Activated T-helper 9 cell treated with anti-CD3 and anti-CD28 coated beads, Interleukin-2, amount 50 U/mL, for 16 hours (primary cell): ENCODE measurements at places on chromosomes 5 and 9.

DNA sequence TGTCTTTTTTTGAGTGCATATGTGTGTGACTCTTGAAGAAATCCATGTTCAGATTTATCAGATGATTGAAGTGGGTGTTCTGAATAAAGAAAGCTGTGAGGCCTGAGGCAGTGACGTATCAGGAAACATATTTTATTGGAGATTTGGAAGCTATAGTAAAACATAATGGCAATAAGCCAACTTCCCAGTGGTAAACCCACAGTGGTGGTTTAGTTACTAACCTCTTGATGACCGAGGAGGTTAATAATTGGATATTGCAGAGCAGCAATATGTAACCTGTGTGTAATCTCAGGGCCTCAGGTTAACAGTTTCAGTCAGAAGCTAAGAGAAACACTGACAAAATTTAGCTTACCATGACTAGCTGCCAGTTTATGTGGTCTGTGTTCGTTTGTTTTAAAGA lies 6.9 kb downstream of the RGMB start:
- DNase-seq, result no peak

- no peak for DNase-seq
These were observed 487.7 kb downstream of the MAT2B start for GRCh38 chr5:163993126-163993525.

DNA sequence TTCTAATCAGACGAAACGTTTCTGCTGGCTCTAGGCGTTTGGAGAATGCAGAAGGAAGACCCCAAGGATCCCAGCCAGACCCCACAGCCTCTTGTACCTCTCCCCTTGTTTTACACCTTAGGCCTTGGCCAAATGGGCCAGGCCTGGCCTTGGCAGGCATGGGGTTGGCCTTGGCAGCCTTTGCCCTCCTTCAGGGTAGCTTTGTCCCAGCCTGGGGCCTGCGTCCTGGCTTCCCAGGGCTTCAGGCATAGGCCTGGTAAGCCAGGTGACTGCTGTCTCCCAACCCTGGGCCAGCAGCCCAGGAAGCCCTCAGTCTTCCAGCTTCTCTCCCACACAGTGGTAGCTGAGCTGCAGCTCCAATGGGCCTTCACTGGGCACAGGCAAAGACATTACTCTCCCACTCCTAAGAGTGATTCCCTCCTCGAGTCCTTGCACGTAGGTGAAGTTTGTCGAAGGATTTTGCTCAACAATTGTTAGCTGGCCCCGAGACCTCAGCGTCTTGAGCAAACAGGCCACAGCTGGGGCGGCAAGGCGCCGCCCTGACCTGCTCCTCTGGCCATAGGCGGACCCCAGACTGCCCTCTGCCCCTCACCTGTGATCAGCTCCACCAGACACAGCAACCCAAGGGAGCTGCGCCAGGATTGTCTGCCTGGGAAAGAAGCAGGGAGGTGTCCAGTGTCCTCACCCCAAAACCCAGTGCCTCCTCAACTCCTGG lies 1.1 kb upstream of the PITX1 start:
- no peak for DNase-seq

GRCh38 chr5:61339764-61340163 lies 7.7 kb downstream of the ZSWIM6 start:
- DNase-seq, result no peak

DNA sequence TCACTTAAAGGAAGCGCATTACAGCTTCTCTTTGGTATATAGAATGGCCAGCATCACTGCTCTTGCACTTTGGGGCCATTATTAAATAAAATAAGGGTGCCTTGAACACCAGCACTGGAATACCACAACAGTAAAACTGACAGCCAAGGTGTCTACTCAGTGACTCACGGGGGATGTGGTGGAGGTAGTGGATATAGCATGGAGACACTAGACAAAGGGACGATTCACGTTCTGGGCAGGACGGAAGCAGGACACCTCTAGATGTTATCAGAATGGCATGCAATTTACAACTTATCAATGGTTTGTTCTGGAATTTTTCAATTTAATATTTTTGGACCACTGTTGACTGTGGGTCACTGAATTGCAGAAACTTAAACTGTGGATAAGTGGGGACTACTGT lies 32.9 kb upstream of the PDE8B start:
- no peak for DNase-seq

GRCh38 chr9:32426278-32426939 lies 42.0 kb downstream of the ACO1 start:
- DNase-seq, result no peak

DNA sequence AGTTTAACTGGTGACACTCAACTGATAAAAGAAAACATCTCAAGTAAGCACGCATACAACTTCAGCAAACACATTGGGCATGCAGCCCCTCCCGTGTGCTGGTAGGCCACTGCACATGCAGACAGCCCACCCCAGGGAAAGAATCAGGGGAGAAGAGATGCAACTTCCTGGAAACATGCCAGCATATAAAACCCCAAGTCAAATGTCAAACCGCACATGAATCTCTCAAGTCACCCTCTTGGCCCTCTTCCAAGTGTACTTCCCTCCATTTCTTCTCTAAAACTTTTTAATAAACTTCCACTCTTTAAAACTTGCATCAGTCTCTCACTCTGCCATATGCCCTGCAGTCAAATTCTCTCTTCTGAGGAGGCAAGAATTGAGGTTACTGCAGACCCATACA lies 732.7 kb downstream of the SEMA5A start:
- no peak for DNase-seq

DNA sequence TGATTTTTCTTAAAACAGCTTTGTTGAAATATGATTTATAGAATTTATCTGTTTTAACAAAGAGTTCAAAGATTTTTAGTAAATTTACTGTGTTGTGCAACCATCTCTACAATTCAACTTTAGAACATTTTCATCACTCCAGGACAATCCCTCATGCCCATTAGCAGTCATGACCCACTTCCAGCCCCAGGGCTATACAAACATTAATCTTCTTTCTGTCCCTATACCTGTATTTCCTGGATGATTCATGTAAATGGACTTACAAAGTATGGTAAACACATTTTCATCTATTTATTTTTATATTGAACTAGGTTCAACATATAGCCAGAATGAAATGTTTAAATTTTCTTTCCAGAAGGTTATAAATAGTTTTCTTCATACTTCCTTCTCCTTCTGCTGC lies 127.8 kb upstream of the CCDC180 start:
- DNase-seq, result no peak

GRCh38 chr9:89779405-89780203 lies 174.8 kb downstream of the GADD45G start:
- no peak for DNase-seq

- no peak for DNase-seq
These were observed 594.2 kb upstream of the SGCD start for GRCh38 chr5:155732587-155733376.

DNA sequence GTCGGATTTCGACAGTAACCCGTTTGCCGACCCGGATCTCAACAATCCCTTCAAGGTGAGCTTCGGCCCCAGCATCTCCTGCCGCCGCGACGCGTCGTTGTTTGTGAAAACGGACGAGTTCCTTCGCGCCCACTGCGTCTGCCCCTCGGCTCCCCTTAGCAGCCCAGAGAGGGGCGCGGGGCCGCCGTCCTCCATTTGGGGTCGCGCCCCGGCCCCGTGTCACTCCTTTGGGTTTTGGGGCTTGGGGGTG lies 182 bp downstream of the SCAMP1 start:
- DNase-seq, result no peak

DNA sequence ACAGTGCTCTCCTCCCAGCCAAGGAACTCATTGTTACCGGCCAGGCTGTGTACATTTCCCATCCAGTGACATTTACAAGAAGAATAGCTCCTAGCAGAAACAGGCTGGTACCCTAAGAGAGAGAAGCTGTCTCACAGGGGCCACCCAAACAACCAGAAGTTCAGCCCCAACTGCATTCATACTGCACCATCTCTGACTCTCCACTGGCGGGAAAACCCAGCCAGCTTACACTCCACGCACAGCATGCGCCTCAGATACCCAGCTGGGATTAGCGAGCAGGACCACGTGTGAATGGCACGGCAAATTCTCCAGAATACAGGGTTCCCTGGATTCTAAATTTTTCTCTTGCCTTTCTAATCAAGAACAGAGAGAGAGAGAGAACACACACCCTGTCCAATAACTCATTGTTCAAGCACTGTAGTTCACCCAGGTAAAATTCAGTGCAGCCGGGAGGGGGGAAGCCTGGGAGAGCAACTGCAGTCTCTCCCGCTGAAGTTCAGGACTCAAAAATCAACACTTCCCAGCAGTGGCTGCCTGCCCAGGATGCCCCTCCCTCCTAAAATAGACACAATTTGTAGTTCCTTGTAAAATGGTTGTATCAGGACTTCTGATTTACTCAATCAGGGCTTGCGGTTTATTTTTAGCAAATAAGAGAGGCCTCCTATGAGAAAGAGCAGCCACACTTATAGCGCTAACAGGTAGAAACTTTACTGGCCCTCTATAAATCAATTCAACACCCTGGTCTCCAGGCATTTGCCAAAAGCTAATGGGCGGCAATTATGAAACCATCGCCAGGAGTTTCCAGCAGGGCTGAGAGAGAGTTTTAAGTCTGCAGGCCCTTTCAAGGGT lies 2.2 kb downstream of the COL23A1 start:
- DNase-seq, result no peak

GRCh38 chr5:143618141-143618540 lies 193.8 kb upstream of the HMHB1 start:
- no peak for DNase-seq

DNA sequence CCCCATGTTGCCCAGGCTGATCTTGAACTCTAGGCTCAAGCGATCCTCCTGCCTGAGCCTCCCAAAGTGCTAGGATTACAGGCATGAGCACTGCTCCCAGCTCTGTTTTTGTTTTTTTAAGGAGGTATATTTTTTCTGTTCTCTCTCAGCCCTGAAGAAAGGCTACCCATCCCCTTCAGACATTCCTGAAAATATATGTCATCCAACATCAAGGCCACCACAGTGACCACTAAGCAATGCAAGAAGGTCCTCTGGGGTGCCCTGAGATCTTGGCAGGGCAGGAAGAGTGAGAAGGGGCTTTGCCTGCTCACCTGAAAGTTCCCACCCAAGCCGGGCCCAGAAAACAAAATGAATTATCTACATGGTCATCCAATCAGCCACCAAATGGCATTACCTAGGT lies 47.8 kb upstream of the IL17B start:
- no peak for DNase-seq

DNA sequence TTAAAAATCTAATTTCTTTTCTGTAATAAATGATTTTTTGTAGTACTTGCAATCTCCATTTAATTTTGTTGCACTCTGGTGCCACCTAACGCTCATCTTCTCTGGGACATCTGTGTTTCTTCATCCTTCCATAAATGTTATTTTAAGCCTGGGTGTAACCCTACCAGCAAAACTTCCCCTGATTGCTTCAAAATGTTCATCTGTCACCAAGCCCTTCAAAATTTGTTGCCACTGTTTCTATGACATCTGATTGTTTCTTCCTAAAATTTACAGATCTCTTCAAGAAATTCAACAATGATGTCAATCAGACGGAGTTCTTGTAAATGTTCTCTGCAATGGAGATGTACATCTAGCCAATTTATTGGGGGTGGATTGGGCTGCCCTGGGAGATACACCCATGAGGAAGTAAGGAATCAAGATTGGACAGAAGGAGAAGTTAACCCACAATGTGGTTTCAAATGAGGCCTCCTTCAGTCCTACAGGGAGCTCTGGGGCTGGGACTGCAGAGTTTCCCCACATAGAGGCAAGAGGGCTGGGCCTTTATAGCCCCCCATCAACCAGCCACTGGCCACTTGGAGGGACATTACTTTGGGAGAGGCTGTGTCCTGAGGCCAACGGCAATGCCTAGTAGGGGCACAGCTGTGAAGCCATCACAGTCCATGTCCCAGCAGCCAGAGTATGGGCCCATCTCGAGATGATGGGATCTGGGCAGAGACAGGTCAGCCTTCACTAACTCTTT lies 23.3 kb downstream of the MCTP1 start:
- DNase-seq, result no peak

DNA sequence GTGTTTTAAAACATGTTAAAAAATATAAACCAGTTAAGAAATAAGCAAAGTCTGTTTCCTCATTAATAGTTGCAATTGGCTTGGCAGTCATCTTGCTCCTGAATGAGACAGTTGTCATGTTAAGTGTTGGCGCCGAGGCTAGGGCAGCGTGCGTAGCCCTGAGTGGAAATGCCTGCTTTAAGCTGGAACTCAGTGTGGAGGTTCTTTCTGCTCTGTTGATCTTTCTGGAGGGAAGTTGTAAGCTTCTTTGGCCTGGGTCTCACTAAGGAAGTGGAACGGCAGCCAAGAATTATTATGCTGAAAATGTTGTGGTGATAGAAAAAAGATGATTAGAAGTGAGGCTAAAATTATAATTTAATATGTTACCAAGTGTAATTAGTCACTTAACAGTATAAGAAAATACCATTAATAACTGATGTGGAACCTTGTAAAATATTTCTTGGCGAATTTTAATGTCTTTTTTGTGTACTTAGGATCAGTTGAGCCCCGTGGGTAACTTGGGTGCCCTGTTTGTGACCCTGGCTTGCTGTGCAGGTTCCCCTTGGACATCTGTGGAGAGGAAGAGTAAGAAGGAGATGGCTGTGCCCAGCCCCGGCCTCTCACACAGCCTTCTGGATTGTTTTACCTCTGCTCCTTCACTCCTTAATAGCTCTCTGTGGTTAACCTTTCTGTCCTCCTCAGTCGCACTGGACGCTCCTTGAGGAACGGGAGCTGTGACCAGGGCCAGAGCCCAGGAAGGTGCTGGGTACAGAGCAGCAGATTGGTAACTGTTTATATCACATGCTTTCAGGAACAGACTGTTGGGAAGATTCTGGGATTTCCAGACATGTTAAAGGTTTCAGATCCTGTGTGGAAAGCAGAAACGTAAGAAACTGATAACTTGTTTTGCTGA lies 31.0 kb downstream of the PCBD2 start:
- DNase-seq, result no peak

GRCh38 chr5:73066466-73066865 lies 53.9 kb upstream of the TMEM171 start:
- no peak for DNase-seq

DNA sequence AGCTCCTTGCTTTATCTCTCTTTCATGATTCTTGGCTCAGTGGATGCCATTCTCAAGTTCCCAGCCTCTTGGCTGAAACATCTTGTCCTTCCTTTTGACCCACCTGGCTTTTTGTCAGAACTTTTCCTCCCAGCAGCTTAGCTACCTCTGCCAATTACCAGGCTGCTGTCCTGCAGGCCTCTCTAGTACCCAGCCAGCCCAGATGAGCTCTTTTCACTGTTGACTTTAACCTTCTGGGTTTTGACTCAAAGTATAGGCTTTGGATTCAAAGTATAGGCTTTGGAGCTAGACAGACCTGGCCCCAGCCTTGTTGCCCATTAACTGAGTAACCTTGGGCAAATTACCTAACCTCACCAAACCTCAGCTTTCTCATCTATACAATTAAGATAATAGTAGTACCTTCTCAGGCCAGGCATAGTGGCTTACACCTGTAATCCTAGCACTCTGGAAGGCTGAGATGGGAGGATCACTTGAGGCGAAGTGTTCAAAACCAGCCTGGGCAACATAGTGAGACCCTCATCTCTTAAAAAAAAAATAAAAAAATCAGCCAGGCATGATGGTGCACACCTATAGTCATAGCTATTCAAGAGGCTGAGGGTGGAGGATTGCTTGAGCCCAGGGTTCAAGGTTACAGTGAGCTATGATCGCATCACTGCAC lies 6.6 kb upstream of the TMEFF1 start:
- DNase-seq, result no peak

- DNase-seq, result no peak
These were observed 96.7 kb downstream of the CAVIN4 start for GRCh38 chr9:100674419-100675122.

- DNase-seq, result no peak
These were observed 1548.6 kb downstream of the EFNA5 start for GRCh38 chr5:106121972-106122605.
